ENCODE measurements at places on chromosomes 1 and 21.

DNA sequence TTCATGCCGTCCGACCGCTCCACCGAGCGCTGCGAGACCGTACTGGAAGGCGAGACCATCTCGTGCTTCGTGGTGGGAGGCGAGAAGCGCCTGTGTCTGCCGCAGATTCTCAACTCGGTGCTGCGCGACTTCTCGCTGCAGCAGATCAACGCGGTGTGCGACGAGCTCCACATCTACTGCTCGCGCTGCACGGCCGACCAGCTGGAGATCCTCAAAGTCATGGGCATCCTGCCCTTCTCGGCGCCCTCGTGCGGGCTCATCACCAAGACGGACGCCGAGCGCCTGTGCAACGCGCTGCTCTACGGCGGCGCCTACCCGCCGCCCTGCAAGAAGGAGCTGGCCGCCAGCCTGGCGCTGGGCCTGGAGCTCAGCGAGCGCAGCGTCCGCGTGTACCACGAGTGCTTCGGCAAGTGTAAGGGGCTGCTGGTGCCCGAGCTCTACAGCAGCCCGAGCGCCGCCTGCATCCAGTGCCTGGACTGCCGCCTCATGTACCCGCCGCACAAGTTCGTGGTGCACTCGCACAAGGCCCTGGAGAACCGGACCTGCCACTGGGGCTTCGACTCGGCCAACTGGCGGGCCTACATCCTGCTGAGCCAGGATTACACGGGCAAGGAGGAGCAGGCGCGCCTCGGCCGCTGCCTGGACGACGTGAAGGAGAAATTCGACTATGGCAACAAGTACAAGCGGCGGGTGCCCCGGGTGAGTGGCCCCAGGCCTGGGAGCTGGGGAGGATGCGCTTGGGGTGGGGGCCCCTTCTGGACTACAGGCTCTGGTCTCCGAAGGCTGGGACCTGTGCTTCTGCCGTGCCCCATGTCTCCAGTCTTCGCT, 1.1 kb downstream of the SKI start:
- DNase-seq: peak; percentile 82

DNA sequence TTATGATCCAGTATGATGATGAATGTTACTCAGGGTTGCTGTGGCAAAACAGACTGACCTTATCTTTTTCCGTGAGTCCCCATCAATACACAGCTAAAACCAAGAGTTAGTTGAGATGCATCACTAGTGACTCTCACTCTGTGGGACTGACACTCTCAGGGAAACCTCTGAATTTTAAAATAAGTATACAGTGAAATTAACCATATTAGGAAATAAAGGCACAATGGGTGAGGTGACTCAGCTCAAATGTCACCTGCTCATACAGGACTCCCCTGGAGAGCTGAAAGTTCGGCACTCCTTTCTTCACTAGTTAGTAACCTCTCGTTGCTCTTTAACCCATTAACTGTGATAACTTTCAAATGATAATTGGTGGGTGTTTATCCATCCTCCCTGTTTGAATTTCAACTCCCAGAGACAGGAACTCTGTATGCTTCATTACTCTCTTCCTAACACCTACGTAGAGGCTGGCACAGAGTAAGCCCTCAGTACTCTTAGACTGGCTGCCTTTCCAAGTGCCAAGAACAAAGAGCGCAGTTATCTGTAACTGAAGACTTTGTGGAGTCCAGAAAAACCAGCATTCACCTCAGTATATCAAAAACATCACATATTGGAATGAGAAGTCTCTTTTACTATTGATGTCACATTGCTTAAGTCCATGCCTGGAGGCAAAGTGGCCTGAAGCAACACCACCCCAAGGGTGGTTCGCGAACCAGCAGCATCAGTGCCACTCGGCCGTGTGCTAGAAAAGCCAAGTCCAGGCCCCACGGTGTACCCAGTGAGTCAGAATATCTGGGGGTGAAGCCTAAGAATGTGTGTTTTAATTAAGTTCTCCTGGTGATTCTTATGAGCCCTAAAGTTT, 91.1 kb downstream of the NIBAN1 start:
- DNase-seq: no peak

GRCh38 chr1:221667504-221667903, 74.4 kb downstream of the DUSP10 start:
- no peak for DNase-seq

DNA sequence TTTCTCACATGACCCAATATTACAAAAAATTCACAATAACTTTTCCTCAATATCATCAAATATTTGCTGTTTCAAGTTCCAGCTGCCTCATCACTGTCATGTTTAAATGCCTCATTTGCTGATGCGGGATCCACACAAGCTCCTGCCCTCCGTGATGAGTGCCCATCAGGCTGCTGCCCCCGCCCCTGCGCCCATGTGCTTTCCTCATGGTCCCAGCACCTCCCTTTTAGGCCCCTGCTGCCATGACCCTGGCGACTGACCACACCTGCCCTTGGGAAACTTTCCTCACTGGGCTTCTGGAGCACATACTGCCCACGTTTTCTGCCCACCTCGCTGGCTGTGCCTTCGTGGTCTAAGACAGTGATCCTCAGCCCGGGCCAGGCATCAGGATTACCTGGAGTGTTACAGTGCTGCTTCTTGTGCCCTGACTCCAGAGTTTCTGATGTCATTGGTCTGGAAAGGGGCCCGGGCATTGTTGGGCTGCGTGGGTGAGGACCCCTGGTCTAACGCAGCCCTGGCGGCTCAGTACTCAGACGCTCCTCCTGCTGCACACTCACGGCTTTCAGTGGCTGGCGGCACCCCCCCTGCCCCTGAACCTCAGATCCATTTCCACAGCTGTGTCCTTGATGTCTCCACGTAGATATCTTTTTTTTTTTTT, 20.5 kb downstream of the PLEKHM2 start:
- DNase-seq: no peak

- no peak for DNase-seq
These were observed 129.7 kb upstream of the ADGRL2 start for GRCh38 chr1:81671038-81671437.

GRCh38 chr1:184294101-184294500, 92.7 kb upstream of the C1orf21 start:
- no peak for DNase-seq

GRCh38 chr1:56911098-56911938, 54.5 kb downstream of the C8B start:
- DNase-seq: no peak

DNA sequence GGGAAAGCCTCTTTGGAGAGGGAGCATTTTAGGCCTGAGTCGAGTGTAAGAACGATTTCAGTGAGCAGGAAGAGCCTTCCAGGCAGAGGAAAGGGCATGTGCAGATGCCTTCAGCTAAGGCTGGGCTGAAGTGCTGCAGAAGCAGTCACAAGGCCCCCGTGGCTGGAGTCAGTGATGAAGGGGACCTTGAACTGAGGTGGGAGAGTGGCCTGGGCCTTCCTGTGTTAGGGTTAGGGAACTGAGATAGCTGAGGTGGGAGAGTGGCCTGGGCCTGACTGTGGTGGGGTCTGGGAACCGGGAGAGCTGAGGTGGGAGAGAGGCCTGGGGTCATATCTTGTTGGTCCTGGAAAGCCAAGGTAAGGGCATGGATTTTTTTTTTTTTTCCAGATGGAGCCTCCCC, 50.9 kb upstream of the ETV3 start:
- DNase-seq: no peak

DNA sequence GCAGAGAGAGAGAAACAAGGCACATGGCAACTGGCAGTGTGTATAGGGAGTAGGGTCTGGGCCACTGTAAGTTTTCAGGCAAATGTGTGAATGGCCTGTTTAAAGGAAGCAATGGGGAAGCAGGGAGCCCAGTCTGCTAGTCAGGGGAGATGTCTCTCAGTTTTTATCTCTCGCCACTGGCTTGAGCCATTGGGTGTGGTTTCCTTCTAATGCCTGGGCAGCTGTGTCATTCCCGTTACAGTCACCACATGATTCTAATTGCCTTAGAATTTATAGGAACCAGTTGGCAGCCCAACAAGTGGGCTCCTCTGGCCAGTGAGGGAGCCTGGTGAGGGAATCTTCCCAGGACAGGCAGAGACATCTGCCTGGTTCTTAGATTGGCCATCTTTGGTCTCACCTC, 182.4 kb downstream of the DISC1 start:
- DNase-seq: no peak

GRCh38 chr21:33458861-33459260, 20.9 kb downstream of the TMEM50B start:
- DNase-seq: no peak

- DNase-seq: no peak
These were observed 53.8 kb upstream of the HPDL start for GRCh38 chr1:45272913-45273371.

DNA sequence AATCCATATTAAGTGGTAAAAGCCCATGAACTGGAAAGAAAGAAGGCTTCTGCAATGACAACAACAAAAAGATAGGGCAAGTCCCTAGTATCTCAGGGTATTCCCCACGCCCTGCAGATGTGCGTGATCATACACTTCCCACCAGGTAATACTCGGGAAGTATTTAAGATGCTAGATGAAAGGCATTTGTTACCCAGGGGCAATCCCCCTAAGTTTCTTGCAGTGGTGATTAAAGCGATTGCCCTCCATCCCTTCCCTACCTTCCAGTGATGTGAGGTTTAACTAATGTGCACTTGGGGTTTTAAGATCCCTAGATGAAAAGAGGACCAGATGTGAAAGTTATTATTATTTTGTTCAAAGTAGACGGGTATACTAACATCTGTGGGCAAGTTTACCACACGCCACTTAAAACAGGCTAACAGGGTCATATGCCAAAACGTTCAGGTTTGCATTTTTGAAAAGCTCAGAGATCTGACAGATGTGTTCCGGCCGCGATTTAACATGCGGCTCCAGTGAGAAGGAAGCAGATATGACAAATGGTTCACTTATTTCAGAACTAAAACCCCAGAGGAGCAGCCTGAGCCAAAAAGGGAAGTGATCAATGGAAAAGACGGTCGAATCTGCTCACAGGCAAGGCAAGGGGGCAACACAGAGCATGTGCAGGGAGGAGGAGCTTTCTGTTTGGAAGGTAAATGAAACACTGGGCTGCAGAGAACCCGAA, 17.4 kb downstream of the TIAM1 start:
- no peak for DNase-seq

- no peak for DNase-seq
These were observed 2.5 kb downstream of the FMN2 start for GRCh38 chr1:240094041-240094722.

DNA sequence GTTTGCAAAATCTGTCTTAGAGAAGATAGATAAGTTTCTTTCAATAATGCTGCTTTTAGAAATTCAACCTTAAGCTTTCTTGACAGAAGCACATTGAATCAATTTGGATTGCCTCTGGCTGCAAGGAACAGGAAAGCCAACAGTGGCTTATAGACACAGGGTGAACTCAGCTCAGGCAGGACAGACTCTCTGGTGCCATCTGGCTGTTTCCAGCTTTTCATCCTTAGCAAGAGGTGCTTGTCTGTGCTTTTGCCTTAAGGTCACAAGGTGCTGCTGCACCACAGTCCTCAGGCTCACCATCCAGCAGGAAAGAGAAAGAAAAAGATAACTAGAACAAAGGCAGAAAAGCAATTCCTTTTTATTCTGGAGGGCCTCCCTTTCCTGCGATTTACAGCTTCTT, 93.7 kb upstream of the ETS2 start:
- DNase-seq: no peak

GRCh38 chr1:74586253-74586897, 74.0 kb upstream of the LRRC53 start:
- DNase-seq: no peak

- DNase-seq: no peak
These were observed 533.6 kb downstream of the PTPRC start for GRCh38 chr1:199172171-199173124.

GRCh38 chr21:31098576-31099005, 60.3 kb upstream of the KRTAP19-8 start:
- peak; percentile 47 for DNase-seq

DNA sequence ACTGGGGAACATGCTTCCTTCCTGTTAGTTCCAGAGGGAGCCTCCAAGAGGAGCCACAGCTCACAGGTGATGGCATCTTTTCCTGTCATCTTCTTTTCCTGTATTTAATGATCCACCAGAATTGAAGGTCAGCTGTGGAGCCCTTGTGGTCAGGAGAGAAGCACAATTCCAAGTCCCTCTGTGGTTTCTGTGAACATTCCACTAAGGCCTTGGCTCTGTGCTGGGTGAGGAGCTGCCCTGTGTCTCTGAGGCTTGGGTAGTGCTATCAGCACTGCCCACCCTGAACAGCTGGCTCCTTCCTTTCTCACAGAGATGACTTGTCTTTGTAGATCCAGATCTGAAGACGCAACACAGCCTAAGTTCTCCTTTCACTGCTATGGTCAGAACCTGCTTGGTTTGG, 141.9 kb upstream of the MAP1LC3C start:
- DNase-seq: no peak

DNA sequence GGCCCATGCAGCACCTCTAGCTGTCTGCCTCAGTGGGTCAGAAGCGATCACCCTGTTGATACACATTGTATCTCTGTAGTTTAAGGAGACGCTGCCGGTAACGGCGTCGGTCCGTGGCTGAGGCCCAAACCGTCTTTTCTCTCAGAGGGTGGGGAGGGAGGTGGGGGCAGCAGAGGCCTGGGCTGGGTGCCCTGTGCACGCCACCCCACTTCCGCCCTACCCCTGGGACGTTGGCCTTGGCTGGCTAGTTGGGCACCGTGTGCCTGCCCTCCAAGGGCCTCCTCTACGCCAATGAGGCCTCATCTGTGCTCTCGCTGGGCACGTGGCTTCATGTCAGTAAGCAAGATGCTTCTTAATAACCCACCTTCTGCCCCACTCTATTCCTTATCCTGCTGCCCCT, 9.4 kb downstream of the ZC3H12A start:
- no peak for DNase-seq

DNA sequence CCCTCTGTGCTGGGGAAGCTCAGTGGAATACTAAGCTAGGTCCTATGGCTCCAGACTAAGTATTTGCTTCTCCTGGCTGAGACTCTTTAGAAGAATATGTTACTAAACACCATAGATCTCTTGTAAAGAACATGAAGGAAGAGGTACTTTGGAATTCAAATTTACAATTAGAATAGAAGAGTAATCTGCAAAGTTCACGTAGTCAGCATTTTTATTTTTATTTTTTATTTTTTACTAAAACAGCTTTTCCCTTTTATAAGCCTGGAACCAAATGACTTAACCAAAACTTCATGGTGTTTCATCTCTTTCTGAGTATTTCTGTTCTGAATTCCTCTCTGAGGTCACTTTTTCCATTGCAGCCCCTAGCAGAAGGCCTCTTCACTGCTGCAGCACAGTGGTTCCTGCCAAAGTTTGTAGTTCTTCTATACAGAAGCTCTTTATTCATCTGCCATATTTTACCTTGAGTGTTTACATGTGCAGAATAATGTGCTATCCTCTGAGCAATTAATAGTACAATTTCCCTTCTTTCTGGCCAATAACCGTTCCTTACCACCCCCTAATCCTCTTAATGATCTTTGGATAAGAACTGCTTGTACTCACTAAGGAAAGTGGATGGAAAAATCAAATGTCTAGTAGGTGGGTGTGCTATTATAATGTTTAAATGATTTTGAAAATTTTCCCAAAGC, 27.2 kb downstream of the TSEN15 start:
- no peak for DNase-seq

- no peak for DNase-seq
These were observed 52.6 kb downstream of the LAMC1 start for GRCh38 chr1:183075861-183076260.

- DNase-seq: no peak
These were observed 241.8 kb upstream of the KIAA0040 start for GRCh38 chr1:175434283-175434860.

GRCh38 chr1:143694085-143694484, 277.7 kb downstream of the FAM72C start:
- no peak for DNase-seq

- no peak for DNase-seq
These were observed 107.0 kb upstream of the NGF start for GRCh38 chr1:115445090-115445489.

GRCh38 chr1:32886004-32886827, at the start of gene HPCA:
HPCA (plus strand) TSS chr1:32886491; CDS start chr1:32888899, 2,408 bp downstream.
- peak; percentile 69 for DNase-seq

Data from right kidney (tissue), 9 donors.